Effector CD4-positive, alpha-beta T cell (primary cell): ENCODE measurements at places on chromosomes 1 and 21.

DNA sequence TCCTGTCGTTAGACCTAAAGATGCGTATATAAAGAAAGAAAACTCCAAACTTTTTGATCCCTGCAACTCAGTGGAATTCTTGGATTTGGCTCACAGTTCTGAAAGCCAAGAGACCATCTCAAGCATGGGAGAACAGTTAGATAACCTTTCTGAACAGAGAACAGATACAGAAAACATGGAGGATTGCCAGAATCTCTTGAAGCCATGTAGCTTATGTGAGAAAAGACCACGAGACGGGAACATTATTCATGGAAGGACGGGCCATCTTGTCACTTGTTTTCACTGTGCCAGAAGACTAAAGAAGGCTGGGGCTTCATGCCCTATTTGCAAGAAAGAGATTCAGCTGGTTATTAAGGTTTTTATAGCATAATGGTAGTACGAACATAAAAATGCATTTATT lies 33.1 kb downstream of the MDM4 start:
- no peak for DNase-seq

- DNase-seq = no peak
Observed at GRCh38 chr1:55775007-55775406, 559.8 kb upstream of the USP24 start.

DNA sequence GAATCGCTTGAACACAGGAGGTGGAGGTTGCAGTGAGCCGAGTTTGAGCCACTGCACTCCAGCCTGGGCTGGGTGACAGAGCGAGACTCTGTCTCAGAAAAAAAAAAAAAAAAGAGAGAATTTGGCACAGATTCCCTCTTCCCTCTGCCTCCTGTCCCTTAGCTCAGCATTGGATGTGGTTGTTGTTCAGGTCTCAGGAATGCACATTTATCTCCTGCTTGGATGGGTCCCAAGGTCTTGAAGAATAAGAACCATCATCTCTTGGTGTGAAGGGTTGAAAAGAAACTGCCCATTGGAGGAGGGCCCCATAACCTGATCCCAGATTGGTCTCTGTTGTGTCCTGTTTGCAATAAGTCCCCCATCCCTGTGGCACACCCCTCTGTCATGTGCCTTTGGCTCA lies 34.9 kb downstream of the UBIAD1 start:
- no peak for DNase-seq

GRCh38 chr1:22921452-22922126 lies 51.1 kb downstream of the LACTBL1 start:
- DNase-seq = no peak

DNA sequence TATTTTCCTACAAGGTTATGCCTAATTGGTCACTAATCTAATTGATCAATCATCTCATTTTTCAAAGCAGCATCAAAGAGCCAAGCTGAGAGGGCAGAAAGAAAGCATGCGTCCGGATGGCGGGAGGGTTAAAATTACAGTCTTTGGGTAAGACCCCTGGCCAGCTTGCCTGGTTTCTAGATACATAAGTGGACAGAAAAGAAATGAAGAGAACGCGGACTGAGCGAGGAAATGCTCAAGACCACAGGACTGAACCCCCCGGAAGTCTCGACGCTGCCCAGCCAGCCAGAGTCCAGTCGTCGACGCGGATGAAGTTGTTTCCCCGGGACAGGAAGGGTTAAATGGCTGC lies 297.2 kb downstream of the OMA1 start:
- no peak for DNase-seq

- DNase-seq = no peak
Observed at GRCh38 chr21:45427331-45428271, 22.6 kb downstream of the COL18A1 start.

- no peak for DNase-seq
Observed at GRCh38 chr21:17742181-17742580, 77.0 kb downstream of the C21orf91 start.

DNA sequence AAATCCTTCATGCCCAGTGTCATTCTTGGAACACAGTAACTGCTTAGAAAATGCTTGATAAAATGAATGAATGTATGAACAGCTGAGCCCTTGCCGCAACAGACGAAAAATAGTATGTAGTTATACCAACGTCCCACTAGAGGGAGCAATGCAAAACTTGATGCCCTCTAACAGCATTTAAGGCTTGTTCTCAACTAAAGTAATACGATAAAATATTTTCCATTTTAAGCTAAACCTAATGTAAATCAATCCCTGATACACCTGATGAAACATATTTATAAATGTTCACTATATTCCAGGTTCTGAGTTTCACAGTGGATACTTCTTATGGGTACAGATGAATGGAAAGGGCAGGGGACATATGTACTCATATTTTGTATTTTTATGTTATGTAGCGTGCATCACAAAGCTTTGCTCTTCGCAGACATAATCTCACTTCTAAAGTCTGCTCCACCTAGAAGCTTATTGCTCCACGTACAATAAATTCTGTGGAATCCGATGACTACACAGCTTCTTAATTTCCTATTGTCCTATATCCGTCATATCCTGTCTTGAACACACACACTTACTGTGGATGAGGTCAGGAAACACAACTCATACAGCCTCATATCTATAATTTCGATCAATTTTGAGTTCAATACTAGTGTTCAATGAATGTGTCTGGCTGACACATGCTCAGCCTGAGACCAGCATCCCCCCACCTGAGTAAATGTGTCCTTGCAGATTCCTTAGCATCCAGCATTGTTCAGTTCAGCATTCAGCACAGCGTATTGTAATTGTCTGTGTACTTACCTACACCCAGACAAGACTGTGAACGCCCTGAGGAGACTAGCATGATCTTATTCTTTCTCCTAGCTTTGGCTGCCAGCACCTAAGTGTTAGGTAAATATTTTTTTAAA lies 4.4 kb upstream of the UTP25 start:
- DNase-seq = no peak

- no peak for DNase-seq
Observed at GRCh38 chr1:50620680-50621329, 197.6 kb upstream of the DMRTA2 start.
